ENCODE measurements at places on chromosomes 1 and 21.

DNA sequence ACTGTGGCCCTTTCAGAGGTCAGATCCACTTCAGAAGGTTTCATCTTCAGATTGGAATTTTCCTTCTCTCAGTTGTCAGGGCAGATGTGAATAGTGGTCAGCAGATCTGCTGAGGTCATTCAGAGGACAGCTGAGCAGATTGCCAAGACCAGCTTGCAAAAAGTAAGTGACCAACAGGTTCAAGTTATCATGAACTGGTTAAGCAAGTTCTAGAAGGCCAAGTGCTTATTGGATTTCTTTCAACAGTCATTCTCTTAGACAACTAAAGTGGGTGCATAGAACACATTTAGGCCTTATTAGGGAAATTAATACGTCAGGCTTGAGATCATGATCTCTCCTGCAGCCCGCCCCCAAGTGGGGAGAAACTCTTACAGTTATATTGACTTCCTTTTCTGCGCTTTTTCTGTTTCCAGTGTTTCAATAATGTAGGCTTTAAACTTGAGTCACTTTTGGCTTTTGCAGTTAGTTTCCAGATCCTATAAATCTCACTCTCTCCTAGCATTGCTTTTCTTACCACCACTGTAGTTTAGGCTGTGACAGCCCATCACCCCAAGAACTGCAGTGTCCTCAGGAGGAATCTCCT is 96.4 kb downstream of the C1orf21 start:
- DNase-seq, result no peak

- DNase-seq, result peak; percentile 89
Observed at GRCh38 chr1:156726549-156727226, 1.6 kb upstream of the METTL25B start.

- DNase-seq, result no peak
Observed at GRCh38 chr1:234878288-234878687, 250.3 kb downstream of the TOMM20 start.

- no peak for DNase-seq
Observed at GRCh38 chr1:66373157-66373591, 160.8 kb upstream of the SGIP1 start.

GRCh38 chr1:15680561-15681348 is 3.4 kb upstream of the PLEKHM2 start:
- DNase-seq, result no peak

GRCh38 chr1:19678931-19679453 is 14.3 kb downstream of the HTR6 start:
- no peak for DNase-seq

- DNase-seq, result no peak
Observed at GRCh38 chr1:67060811-67061218, 6.9 kb upstream of the SLC35D1 start.

DNA sequence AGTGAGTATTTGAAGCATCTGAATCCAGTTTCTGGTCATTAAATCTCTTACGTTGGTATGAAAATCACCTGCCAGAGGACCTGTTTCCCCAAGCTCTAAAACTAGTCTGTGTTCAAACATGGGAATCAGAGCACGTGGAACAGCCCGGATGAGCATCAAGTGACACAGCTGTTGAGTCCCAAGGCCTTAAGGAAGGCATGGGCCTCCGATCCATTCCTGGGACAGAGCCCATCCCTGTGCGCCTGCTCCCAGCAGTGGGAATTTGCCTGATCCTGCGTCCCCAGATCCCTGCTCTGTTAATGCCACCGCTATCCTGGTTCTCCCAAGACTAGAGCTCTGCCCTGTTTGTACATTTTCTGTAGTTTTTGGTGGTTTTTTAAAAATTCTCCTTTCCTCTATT is 68.4 kb upstream of the FBXO28 start:
- DNase-seq, result no peak

DNA sequence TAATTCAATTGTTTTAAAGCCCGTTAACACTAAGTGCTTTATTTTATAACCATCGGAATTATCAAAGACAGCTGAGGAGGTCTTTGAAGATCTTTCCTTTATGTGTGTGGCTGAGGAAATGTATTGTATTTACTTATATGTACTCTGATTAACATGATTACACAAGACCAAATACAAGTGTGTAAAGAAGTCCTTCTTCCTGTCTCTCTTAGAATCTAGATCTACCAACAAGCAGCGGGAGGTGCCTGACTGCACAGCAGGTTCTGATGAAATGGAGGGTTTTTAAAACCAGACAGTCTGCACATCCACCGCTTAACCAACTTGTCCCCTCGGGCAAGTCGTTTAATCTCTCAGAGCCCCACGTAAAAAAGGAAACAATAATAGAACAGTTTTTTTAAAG is 240.5 kb upstream of the MAP1LC3C start:
- DNase-seq, result peak; percentile 49

GRCh38 chr1:181135437-181135731 is 46.9 kb downstream of the IER5 start:
- peak; percentile 47 for DNase-seq

GRCh38 chr21:39182016-39182415 is 1.2 kb downstream of the PSMG1 start:
- DNase-seq, result no peak

- DNase-seq, result no peak
Observed at GRCh38 chr1:162019006-162019405, 4.7 kb downstream of the OLFML2B start.

DNA sequence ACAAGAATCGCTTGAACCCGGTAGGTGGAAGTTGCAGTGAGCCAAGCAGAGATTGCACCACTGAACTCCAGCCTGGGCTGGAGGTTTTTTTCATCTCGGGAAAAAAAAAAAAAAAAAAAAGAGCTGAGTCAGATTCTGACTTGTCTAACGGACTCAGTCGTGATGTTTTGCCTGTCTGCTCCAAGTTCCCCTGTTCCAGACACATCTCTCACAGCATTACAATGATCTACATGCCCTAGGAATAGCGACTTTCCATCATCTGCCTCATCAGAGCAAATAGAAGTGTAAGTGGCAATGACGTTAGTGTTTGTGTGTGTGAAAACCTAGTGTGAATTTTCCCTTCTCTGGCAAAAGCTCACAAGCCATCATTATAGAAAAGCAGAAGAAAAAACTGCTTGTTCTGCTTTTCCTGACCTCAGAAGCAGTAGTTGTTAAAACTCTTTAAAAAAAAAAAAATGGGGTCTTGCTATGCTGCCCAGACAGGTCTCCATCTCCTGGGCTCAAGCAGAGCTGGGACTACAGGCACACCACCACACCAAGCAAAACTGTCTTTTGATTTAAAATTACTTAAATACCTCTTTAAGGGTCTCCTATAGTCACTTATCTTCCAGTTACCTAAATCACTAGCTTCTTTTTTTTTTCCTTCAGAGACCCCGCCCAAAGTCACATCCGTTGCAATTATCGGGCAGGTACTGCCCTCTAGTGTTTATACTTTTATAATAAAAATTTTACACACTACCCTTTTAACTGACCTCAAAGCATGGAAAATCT is 37.3 kb downstream of the PLEKHO1 start:
- DNase-seq, result no peak

- DNase-seq, result no peak
Observed at GRCh38 chr1:226950316-226950715, 10.2 kb downstream of the COQ8A start.

DNA sequence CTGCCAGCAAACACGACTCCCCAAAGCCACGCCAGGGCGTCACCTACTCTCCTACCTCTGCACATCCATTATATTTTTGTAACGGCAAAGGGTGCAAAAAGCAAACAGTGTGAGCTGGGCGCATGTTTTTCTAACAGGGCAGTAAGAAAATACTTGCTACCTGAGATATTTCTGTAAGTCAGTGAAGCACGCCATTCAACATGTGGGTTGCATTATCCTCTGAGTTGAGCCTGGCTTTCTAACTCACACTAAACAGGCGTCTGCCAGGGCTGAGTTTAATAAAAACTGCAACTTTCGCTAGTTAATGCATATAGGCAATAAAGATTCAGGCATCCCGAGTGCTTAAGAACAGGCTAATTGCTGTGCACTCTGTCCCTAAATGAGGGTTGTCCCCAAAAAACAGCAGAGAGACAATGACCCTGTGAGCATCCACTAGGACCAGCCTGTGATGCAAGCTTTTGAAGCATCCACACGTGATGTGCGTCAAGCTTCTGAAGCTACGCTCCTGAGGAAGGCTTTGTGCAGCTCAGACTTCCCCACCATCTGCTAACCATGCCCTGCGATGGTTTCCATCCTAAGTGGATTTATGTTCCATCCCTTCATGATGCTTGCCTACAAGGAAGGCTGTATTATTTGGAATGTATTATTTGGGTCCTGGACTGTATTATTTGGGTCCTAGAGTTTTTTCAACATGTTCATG is 70.0 kb upstream of the SIM2 start:
- DNase-seq, result peak; percentile 53

DNA sequence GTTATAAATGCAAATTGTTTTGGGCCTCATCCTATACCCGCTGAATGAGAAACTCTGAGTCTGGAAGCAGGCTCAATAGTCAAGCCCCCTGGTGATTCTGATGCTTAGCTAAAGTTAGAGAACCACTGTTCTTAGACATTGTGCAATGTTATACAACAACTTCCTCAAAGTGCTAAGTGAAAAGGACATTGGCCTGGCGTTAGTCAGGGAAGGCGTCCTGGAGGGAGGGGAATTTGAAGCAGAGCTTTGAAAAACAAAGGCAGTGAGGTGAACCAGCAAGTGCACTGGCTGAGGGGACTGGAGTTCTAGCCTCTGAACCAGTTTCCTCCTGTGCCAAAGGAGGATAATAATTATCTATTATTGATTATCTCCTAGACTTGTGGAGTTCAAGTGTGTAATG is 5.1 kb downstream of the CD1D start:
- DNase-seq, result no peak

DNA sequence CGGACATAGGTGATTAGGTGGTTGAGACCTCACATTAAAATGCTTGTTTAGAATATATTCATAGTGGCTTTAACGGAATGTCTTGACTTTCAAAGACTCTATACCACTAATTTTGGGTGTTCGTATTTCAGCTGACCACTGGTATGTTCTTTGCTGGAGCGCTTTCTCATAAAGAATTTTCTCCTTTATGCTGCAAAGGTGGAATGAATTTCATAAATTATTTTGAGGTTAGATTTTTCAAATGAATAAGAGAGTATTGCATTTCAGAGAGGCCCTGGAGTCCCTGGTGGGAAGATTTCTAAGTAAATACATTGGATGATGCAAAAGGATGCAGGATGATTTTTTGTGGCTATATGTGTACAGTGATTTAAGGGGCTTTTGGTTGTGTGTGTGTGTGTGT is 55.8 kb downstream of the HUNK start:
- DNase-seq, result no peak

DNA sequence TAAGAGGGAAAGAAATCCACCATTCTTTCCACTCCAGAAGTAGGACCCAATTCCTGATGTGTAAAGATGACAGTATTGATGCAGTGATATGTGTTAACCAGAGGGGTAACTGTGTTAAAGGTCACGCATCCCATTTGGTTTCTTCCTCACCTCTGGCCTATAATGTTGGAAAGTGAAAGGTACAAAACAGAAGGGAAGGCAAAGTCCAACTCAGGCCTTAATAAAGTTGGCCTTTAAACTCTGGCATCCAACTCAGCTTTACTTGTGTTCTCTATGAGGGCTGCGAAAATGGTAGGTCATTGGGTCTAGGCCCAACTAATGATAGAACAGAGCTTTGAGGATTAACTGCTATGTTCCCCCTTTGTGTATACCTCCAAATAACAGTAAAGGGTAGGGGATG is 17.9 kb downstream of the CYP2J2 start:
- no peak for DNase-seq

GRCh38 chr1:179637211-179637860 is 45.7 kb downstream of the TDRD5 start:
- DNase-seq, result no peak

DNA sequence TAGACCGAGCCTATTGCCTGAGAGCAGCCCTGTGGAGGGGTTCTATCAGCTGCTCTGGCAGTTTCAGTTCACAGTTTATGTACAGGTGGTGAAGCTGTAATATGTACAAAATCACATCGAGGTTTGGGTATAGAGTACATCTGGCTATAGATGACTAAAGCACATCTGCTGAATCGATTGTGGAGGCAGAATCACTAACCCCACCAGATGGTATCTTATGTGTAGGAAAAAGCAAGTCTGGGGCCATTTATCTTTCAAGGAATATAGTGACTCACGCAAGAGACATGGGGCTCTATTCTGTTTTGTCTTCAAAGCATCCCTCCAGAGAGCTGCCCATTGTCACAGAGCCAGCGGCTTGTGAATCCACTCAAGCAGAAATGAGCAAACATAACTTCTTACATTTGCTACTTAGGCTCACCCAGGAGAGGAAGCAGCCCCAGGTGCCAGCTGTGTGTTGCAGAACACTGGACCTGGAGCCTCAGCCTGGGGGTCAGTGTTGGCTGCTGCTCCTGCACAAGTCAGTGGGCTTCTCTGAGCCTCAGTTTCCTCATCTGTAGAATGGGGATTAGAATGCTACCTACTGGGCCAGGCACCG is 21.3 kb downstream of the MIIP start:
- no peak for DNase-seq

DNA sequence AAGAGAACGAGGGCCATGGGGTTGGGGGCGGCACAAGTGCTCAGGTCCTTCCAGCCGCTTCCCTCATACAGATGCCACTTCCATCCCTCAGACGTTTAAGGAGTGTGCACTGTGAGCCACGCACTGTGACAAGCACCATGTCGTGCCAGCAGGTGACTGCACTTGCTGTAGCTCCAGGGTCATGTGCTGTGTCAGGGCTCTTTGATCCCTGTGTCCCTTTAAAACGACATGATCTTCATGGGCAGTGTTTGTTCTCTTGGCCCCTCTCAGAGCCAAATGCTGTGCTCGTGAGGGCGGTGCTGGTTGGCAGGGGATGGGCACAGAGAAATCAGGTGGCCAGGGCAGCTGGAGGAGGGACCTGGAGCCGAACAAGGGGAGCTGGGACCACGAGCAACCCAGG is 19.9 kb downstream of the IL10RB start:
- DNase-seq, result no peak

- DNase-seq, result peak; percentile 45
Observed at GRCh38 chr1:117632269-117633067, 26.6 kb downstream of the TENT5C start.

DNA sequence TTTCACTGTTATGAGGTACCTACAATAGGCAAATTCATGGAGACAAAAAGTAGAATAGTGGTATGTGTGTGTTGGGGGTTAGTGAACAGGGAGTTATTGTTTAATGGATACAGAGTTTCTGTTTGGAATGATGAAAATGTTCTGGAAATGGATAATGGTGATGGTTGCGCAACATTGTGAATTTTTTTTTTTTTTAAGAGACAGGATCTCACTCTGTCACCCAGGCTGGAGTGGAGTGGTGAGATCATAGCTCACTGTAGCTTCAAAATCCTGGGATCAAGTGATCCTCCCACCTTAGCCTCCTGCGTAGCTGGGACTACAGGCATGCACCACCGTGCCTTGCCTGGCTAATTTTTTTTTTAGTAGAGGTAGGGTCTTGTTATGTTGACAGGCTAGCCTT is 34.5 kb upstream of the TRABD2B start:
- no peak for DNase-seq
